ENCODE measurements at places on chromosomes 6 and 20. TPM values are rescaled to one million over a fixed set of nuclear protein-coding genes. Genes with fewer than 3 reads are reported as not detected.

GRCh38 chr20:58722877-58723627 is 30.5 kb downstream of the NPEPL1 start:
- no peak for DNase-seq

DNA sequence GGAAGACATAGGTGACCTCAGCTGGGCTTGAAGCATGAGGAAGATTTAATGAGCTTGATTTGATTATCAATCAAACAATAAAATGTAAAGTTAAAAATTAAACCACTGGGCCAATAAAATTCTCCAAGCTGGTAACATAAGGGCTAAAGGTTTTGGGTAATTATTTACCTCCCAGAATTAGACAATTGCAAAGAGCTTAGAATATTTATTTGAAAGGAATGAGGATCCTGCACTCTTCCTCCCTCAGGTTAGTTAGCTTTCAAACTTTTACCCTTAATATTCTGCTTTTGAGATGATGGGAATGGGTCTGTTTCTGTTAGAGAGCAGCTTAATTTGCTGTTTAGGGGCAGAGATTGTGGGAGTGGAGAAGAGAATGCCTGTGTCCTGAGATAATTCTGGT is at the start of gene SLC17A4:
Gene SLC17A4, plus strand, starts transcription at position 208 of the 400 bp plus-strand sequence. CDS start 7,221 bp downstream, outside the sequence.
- no peak for DNase-seq

DNA sequence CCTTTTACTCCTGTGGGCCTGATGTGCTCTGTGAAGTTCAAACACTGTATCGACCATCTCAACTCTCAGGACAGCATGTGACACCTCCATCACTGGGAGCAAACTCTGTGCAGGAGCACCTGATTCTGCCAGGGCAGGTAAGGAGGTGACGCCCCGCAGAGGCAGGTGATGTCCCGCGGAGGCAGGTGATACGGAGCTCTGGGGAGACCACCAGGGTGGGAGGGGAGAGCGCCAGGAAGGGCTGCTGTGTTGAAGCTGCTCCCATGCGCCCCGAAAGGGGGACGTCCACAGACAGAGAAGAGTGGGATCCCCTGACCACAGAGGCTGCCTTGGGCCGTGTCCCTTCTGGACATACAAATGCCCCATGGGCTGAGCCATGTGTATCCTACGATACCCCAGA is 58.3 kb downstream of the DACT2 start:
- no peak for DNase-seq

- DNase-seq: no peak
Measured at GRCh38 chr6:9484686-9485085, 930.2 kb downstream of the TFAP2A start.

RIPPLY2 gene
- not detected for total RNA-seq

GRCh38 chr6:43299338-43300293 is 1.6 kb downstream of the SLC22A7 start:
- DNase-seq: no peak

GRCh38 chr6:136525586-136526195 is 24.5 kb downstream of the MAP7 start:
- no peak for DNase-seq

DNA sequence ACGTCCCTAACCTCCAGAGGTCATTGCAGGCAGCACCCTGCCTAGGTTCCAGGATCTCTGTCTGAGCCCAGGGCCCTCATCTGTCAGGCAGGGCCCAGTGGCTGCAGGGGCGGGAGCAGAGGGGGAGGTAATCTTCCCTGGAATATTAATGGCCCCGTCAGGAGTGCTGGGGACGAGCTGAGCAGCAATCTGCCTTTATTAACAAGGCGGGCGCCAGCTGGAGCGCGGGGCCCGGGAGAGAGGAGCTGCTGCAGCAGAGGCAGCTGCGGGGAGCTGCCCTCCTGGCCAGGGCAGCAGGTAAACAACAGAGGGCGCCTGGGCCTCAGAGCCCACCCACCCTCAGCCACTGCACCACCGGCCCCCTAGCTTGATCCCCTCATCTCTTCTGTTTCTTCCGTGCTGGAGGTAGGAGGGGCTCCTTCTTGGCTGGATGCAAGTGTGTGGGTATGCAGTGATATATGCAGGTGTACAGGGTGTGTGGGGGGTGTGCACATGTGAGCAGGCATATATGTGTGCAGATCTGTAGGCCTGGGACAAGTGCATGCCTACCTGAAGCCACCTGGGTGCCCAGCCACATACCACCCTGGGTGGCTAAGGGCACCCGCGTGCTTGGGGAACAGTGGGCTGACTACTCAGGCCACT is 131.8 kb upstream of the MLN start:
- no peak for DNase-seq

Measured in psoas muscle (tissue), 8 donors.